ENCODE measurements at places on chromosomes 12 and 14.

GRCh38 chr14:91284146-91284790 lies 39.8 kb upstream of the GPR68 start:
- DNase-seq: no peak

DNA sequence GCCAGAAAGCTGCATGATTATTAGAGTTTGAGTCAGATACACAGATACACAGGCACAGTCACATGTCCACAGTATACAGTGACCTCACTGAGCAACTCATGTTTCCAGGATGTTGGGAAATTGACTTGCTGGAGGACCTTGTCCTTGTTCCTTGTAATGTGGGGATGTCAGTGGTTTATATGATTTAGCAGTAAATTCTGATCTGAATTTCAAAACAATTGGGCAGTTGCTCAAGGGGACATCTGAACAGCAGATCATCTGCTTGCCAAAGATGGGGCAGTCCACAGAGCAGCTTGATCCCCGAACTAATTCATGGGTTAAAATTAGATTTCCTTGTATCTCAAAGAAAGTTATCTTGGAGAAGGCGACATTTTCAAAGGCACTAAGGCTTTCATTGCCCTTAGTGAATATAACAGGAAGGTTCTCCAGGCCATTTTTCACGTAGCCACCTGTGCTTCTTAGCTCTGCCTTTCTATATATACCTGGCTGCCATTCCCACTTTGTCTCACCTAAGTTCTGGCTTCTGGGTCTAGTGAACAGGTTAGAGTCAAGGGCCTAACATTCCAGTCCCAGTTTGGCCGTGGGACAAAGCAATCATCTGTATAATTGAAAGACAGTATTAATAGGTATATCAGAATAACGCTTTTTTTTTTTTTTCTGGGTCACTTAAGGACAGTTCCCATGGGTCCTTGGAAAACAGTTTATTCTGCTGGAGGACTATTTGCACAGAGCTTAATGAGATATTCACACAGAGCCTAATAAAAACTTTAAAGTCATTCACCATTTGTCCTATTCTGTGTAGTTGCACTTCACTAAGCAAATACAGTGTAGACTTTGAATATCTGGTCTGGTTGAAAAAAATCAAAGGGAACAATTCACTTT lies 64.9 kb upstream of the STRN3 start:
- DNase-seq: peak; percentile 31

- DNase-seq: no peak
Observed at GRCh38 chr12:66663611-66664010, 15.3 kb downstream of the GRIP1 start.

DNA sequence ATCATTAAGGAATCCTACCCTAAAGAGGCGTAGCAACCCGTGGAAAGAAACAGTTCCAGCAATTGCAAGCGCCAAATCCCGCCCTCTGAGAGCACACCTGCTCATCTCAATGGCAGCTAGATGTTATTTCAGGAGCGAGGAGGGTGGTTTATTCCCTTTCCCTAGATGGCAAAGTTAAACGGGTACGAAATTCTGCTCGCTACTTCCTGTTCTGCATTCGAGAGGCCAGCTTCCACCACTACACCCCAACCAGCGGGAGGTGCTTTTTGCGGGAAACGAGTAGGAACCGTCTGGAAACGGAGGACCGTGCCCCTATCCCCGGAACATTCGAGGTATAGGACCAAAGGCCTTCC lies 536 bp downstream of the VPS29 start:
- DNase-seq: peak; percentile 61

DNA sequence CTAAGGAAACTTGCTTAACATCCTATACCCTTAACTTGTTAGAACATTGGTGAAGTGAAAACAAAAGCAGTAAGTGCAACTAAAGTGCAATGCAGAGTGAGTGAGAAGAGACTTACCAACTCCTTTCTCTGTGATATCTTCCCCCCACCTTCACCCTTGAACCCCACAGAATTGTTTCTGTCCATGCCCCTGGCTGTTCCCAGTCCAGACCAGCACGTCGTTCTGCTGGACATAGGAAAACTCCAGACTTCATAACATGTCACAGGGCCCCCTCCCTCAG lies 91.9 kb downstream of the DAD1 start:
- no peak for DNase-seq

- DNase-seq: no peak
Observed at GRCh38 chr12:103924761-103925641, 5.2 kb upstream of the HSP90B1 start.

DNA sequence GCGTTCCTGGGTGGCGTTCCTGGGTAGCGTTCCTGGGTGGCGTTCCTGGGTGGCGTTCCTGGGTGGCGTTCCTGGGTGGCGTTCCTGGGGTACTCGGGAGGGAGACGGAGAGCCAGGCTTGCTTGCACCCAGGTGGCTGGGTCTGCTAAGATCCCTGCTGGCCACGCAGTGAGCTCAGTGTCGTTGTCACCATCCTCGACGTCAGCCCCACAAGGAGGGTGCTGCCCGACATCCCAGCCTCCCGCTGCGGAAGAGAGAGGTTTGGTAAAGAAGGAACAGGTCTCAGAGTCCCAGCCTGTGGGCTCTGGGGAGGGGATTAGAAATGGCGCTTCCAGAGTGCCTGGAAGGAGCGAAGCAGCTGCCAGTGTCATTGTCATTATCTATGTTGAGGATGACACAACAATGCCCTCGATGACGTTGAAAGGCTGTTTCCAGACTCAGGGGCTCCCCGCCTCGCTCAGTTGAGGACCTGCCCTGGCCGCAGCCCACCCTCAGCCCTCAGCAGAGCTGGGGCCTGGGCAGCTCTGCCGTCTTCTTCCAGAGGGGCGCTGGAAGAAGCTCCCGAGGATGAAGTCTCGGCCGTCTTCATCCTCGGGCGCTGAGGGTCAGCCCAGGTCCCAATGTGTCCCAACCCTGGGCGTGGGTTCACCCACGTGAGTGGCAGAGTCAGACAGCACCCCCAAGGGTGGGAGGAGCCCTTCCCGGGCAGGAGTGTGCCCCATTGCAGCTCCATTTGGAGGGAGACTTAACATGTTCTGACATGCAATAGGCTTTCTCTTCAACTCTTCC lies 328.8 kb downstream of the ADGRD1 start:
- DNase-seq: no peak

GRCh38 chr14:104681689-104682074 lies 7.7 kb upstream of the INF2 start:
- DNase-seq: no peak

DNA sequence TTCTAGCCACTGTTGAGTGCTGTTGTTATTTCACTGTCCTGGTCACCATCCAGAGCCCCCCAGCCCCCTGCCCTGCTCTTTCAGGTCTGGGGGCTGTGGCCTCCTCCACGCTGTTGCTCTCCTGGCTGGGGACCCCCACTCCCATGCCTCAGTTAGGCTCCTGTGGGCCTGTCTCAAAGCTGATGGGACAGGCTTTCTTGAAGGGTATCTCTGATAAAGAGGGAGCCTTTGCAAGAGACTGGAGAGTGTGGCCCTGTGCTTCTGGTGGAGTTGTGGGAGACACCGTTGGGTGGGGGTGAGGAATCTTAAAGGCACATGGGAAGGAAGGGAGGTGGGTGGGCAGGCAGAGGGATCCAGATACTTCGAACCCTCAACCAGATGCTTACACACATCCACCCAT lies 12.2 kb upstream of the KRT86 start:
- no peak for DNase-seq

GRCh38 chr14:88476214-88476774 lies 78.5 kb downstream of the PTPN21 start:
- no peak for DNase-seq

- DNase-seq: peak; percentile 98
Observed at GRCh38 chr14:67619446-67620216, at the start of gene ARG2. ARG2 (plus strand) TSS chr14:67619920; CDS start chr14:67619978, 58 bp downstream.

DNA sequence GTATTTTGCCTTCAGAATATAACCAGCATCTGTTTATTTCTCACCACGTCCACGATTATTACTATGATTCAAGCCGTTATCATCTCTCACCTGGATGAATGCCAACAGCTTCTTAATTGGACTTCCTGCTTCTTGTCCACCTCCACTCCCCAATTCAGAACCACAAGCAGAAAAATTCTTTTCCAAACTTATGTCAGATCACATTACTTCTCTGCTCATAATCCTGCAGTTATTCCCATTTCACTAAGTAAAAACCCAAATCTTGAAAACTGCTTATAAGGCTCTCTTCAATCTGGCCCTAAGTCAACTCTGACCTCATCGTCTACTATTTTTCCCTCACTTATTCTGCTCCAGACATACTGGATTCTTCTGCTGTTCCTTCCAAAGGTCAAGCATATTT lies 2.0 kb downstream of the CRY1 start:
- DNase-seq: peak; percentile 54

DNA sequence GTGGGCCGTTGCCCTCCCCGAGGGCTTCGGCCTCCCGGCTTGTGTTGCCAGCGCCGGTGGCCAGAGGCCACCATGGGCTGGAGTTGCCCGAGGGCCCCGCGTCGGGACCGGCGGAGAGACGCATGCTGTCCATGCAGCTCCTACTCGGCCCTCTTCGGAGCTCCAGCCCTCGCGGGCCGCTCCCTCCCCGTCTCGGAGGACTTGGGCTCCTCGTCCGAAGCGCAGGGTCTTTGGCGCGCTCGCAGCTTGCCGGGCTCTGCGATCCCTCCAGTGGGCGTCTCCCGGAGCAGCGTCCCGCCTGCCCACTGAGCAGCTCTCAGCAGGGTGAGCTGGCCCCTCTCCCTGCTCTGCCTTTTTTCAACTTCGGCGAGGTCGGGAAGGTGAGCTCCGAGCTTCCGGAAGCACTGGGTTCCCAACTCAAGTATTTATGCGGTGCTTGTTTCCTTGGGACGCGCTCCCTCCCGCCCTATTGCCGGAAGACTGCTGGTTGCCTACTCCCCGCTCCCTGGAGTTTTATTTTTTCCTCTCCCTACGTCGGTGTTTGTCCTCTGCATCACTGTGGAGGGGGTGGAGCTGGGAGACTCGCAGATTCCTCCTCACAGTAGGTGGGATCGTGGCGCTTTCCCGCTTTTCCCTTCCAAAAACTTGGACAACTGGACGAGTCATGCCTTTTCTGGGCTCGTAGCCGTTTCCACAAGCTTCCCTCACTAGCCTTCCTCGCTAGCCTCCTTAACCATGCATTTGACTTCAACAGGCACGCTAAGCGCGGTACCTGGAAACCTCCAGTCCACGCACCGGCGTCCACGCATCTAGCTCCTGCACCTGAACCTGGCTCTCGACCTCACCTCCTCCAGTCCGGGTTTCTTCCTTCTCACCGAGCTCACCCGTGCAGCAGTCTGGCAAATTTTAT lies at the start of gene AVPR1A:
AVPR1A (minus strand) TSS at position 489 of the 910 bp plus-strand sequence; CDS start at position 124, 365 bp downstream.
- DNase-seq: no peak

DNA sequence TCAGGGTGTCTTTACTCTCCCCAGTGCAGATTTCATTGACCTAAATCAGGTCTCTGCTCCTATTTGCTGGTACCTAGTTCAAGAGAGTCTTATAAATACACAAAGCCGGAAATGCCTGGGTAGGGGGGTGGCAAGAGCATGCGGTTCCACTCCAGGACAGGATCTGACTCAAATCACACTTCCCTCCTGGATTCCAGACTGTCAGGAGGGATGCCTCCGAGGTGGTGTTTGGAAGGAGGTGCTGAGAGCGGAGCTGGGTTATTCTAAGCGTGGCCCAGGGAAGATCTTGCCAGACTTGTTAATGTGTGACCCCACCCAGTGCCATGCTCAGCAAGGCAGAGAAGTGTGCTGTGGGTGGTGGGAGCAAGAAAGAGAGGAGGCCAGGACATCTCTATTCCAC lies 49.8 kb downstream of the B4GALNT3 start:
- no peak for DNase-seq

GRCh38 chr14:95569440-95569839 lies 34.6 kb downstream of the GLRX5 start:
- no peak for DNase-seq

DNA sequence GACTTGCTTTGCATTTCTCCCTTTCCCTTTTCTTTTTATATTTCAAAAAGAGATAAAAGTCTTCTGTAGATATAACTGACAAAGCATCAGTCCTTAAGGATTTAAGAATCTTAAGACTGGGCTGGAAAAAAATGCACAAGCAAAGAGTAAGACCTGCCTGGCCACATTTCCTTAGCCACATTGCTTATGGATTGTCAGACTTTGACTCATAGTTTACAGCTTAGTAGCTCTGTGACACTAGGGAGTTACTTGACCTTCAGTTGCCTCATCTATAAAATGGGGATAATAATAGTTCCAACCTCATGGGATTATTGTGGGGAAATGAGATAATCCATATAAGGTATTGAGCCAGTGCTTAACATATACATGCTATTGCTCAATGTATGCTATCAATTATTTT lies 66.4 kb upstream of the STK38L start:
- no peak for DNase-seq
